ENCODE measurements at places on chromosomes 5 and 9.

- no peak for DNase-seq
- H3K4me3 ChIP-seq, result no peak overlapping the region
- no peak overlapping the region for H3K27ac ChIP-seq
- no peaks in the 10 kb centered on the region for H3K27me3 ChIP-seq
- H3K4me1 ChIP-seq, result peaks cover 14% of the 10 kb centered on the region
These were observed 246.3 kb downstream of the MAST4 start for GRCh38 chr5:66842540-66842939.

DNA sequence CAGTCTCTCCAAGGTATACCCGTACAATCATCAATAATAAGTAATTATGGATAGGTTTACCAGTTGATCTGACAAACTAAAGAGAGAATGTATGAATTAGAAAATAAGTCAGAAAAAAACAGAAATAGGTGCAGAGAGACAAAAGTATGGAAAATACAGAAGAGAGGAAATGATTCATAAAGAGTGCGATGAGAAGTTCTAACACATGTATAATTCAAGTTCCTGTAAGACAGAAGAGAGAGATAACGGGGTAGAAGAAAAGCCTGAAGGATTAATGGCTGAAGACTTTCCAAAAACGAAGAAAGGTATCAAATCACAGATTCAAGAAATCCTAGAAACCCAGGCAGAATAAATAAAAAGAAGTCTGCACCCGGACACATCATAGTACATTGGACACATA lies 16.2 kb upstream of the SMU1 start:
- no peak overlapping the region for H3K27ac ChIP-seq
- DNase-seq, result no peak
- no peaks in the 10 kb centered on the region for H3K4me1 ChIP-seq
- H3K27me3 ChIP-seq, result no peaks in the 10 kb centered on the region
- H3K4me3 ChIP-seq, result no peak overlapping the region

DNA sequence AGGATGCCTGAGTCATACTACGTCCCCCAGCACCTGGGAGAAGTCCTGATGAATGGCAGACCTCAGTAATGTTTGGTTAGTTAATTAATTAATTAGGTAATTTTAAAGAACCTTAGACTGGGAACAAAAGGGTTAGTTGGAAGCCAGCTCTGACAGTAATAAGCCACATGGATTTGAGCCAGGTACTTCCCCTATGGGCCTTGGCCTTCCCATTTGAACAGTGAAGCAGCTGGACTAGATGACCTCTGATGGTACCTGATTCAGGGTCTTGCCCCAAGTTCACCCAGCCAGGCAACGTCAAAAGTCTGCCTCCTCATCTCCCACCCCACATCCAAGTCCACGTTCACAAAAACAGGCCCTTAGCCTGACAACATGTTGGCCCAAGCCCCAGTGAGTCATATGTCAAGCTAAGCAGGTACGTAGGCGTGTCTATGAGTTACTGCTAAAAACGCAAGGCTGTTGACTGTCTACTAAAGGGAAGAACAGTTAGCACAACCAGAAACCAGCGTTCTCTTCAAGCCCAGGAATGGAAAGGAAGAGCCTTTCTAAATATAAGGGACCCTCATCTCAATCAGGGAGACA lies 303.2 kb downstream of the ACTL7B start:
- H3K4me3 ChIP-seq, result no peak overlapping the region

- H3K27ac ChIP-seq, result peak overlapping the region; percentile 38
- no peaks in the 10 kb centered on the region for H3K27me3 ChIP-seq
- DNase-seq, result no peak
- no peaks in the 10 kb centered on the region for H3K4me1 ChIP-seq
- H3K36me3 ChIP-seq, result no peaks in the 10 kb centered on the region
These were observed 5.8 kb upstream of the BICD2 start for GRCh38 chr9:92770360-92770995.
